ENCODE measurements at places on chromosomes 11 and 22.

DNA sequence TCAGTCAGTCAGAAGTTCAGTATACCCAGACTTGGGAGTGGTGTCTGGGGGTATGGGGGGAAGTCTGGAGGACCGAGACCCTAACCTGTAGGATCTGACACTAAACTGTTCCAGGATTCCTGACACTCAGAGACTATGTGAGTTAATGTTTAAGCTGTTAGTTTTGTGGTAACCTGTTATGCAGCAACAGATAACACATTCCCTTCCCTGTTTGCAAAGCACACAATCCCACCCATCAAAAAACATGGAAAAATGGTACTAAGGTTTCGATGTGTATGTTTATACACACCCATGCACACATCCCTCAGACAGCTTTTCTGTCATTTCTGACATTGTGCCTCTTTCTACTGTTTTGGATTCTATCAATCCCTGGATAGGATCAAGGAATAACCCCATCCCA is 27.6 kb downstream of the ZNF280B start:
- no peak for DNase-seq

DNA sequence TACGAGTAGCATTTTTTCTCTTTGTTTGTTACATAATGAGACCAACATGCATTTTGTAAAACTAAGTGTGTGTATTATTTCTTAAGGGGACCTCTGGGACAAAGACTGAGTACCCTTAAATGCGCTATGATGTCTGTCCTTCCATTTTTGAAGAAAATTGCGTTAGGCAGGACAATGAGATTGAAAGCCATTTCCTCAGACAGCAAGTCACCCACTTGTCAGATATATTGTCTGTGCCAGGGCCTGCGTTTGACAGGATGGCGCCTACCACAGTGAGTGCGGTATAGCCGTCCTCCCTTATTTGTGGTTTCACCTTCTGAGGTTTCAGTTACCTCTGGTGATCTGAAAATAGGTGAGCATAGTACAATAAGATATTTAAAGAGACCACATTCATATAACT is 2.2 kb downstream of the AP2A2 start:
- DNase-seq = no peak

DNA sequence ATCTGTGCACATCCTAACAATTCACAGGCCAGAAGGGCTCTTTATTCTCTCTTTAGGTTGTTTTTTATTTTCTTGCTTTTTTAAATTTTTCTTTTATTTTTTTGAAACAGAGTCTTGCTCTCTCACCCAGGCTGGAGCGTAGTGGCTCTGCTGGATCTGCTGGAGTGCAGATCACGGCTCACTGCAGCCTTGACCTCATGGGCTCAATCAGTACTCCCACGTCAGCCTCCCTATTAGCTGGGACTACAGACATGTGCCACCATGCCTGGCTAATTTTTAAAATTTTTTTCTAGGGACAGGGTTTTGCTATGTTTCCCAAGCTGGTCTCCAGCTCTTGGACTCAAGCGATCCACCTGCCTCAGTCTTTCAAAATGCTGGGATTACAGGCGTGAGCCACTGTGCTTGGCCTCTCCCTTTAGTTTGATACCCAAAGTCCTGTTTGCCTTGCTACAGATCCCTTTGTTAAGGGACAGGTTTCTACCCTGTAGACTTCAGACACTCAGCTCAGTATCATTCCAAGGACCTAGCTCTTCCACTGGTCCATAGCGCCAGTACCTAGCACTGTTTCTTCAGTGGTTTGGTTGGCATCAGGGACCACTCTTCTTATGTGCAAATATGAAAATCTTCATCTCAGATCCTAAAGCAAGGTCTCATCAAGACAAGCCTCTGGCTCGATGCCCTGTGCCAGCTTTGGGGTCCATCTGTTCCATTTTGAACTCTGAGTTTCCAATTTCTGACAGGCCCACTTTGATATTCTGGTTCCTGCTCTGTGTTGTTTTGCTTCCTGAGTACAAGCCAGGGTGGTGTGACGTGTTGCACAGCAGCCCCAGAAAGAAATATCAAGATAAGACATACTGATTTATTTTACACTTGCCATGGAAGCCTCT is 211.7 kb downstream of the FAT3 start:
- DNase-seq = no peak

DNA sequence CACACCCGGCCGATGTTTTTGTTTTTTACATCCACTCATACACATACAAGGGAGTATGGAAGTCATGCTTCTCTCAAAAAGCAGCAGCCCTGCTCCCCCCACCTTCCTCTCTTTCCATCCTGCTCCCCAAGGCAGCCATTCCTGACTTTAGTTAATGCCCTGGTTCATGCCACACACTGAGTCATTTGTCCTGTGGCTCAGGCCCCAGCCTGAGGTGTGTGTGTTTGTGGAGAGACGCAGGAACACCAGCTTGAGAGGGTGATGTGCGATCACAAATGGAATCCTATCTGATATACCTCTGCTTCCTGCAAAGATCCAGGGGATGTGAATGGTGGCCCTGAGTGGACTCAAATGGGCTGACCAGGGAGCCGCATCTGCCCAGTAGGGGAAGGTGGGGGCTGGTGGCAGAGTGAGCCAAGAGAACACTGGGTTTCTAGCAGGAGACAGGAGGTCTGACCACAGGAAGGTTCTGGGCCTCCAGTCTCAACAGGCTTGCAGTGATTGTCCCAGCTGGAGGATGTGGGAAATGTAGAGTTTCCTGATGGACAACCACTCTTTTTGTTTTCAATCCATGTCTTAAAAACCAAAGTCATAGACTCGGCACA is 86.7 kb downstream of the OSBP2 start:
- DNase-seq = no peak

DNA sequence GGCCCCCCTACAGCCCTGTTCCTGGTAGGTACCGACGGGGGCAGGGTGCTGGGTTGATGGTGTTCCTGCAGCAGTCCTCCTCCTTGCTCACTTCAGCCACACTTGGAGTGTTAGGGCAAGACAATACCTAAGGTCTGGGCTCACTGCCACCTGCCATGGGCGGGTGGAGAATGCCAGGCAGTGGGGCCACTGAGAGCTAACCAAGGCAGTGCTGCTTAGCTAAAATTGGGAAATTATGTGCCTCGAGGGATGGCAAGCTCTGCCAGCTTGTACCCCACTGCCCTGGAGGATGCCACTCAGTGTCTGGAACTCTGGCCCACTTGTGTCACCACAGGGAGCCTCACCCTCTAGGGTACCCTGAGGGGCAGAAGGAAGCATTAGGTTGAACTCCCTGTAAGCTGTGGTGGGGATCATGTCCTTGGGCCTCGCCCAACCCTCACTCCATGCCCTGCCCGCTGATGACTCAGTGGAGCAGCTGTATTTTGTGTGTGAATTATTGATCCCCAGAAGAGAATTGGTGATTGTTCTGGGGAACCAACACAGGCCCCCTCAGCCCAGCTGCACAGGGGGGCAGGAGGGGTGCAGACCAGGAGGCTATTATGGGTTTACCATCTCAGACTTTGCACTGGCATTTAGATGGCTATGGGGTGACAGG is 17.7 kb downstream of the PHLDB1 start:
- DNase-seq = no peak

- DNase-seq = no peak
These were observed 42.4 kb upstream of the TH start for GRCh38 chr11:2213890-2214526.

- DNase-seq = peak; percentile 55
These were observed 3.6 kb downstream of the PLA2G6 start for GRCh38 chr22:38177926-38178604.

GRCh38 chr22:42270176-42270509 is 310 bp downstream of the TCF20 start:
- DNase-seq = no peak

GRCh38 chr11:108351468-108351867 is 115.9 kb downstream of the C11orf65 start:
- no peak for DNase-seq

DNA sequence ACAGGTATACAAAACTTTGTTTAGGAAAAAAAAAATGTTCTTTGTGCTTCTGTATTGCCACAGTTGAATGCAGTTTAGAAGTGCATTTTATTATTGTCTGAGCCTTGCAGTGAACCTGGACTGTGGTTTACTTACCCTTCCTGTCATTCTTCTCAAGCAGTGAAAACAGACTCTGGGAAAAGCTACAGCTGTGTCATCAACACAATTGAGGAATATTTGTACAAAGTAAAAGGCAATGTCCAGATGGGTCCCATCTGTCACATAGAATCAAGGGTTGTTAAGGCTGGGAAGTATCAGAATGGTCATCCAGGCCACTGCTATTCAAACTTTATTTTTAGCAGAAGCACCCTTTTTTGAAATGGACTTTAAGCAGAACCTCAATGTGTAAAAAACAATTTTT is 73.3 kb downstream of the TRIM44 start:
- DNase-seq = no peak

- DNase-seq = no peak
These were observed 24.6 kb upstream of the SMPD1 start for GRCh38 chr11:6365659-6366058.

DNA sequence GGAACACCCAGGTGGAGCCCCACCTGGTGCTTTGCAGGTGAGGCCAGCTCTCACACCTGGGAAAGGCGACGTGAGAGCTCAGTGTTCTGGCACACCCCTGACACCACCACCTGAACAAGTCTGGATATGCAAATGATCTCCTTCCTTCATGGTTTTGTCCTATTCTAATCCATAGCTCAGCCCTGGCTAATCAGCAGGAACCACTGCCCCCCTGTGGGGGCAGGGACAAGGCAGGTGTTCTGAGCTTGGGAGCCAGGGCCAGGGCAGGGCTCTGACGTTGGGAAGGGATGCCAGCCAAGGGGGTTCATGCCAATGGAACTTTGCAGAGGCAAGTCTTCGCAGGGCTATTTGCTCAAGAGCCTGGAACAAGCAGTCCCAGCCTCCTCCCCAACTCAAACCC is 144.2 kb downstream of the TRIM29 start:
- peak; percentile 78 for DNase-seq

DNA sequence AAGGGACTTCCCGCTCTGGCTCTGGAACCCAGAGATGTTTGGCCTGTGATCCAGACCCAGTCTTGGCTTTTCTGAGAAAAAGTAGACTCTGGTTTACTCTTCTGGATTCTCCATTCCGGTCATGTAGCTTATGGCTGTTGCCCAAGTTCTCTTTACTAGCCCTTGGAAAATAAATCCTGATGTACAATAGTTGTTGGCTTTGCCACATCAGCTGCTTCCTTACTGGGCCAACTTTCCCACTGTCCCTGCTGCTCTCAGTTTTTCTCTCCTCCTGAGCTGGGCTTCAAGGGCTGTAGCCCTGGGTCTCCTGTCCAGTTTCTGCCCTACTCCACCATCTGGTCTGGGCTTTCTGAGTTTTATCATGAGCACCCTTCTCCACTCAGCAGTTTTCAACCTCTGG is 12.5 kb downstream of the PATZ1 start:
- no peak for DNase-seq

DNA sequence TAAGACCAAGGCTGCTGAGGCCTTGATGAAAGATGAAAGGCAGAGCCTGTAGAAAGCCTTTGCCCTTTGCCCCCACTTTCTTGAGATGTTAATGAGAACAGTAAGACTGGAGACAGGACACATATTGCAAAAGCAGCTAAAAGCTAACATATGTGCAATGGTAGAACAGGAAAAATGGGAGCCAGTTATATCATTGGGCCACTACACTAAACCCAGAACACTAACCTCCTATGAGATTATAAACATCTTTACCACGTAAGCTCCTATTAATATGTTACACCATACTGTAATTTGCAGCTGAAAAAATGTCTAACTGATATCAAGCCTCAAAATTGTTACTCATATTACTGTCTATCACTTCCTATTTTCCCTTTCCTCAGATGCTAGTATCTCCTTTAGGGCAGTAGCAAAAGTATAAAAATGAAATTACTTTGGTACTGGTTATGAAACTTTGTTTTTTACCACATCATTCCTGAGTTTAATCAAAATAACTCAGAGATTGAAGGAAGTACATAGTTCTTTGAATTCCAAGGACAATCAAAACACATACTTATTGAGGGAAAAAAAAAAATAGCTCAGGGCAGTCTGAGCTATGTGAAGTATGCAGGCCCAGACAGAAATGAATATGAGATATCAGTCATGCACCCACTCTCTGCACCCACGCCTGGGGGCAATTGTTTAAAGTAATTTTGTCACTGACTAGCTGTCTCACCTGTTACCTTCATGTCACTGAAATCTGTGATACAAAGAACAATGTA is 9.1 kb downstream of the HPS5 start:
- DNase-seq = no peak

DNA sequence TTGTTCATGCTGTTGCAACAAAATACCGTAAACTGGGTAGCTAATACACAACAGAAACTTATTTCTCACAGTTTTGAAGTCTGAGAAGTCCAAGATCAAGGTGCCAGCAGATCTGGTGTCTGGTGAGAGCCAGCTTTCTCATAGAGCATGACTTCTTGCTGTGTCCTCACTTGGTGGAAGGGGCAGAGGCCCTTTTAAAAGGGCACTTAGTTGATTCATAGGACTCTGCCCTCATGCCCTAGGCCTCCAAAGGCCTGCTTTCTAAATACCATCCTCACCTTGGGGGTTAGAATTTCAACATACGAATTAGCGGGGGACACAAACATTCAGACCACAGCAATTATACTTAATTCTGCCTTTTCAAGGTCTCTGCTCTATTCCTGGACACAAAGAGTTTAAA is 52.3 kb upstream of the FDX1 start:
- no peak for DNase-seq

All from NCI-H510A treated with DMSO at 0.1 percent for 48 hours (cell line).